ENCODE measurements at places on chromosomes 1 and 21.

DNA sequence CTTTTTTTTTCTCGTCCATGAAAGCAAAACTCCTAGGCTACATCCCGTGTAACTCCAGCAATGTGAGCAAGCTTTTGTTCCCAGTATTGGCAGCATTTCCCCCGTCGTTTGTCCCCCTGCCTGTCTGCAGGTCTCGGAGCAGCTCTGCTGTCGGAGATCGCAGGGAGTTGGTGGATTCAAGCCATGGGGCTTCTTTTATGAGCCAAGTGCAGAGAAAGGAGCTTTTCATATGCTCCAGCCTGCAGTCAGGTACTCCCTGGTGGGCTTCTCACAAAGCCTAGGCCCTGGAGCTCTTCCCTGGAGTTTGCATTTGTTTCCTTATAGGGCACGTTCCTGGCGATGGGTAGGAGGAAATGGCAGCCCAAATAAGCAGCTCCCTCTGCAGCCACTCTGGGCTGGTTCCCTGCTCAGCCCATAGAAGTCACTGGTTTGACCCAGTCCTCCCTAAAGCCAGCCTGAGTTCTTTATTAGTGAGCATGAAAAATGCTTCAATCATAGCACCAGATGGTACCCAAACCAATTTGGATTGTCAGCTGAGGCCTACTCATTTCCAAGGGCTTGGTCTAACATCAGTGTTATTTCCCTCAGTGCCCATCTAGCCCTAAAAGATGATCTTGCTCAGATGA lies 78.3 kb downstream of the NUF2 start:
- no peak for DNase-seq

DNA sequence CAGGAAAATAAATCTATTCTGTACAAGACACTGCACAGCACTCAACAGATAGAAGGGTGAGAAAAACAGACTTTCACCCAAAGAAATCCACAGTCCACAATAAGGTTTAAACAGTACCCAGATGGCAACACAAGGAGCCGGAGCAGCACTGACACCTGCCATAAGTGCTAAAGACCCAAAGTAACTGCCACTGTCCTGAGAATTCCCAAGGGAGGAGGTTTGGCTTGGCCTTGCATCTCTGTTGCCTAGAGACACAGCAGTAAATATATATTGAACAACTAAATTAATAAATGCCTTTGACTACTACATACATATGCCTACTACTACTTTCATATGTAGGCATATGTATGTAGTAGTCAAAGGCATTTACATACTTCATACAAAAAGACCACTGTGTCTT lies 68.0 kb downstream of the VAV3 start:
- no peak for DNase-seq

DNA sequence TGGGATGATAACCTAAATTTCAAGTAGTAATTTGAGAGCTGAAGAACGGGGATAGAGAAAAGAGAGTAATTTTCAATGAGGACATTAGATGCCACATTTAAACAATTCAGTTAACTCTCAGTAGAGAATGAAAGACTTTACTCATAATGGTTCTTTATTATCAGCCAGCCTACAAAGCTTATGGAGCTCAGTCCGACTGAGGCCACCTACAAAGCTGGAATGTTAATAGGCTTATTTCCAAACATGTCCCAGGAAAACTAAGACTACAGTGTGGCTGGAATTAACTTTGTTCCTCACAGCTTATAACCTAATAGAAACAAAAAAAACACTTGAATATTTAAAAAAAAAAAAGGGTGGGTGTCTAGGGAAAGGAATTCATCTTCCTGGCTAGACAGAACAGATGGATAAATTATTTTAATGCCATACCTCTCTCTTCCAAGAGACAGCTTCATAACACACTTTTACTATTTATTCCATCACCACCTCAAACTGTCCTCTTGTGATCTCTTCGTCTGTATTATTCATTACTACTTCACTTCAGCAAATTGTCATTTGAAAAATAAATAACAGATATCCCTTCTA lies 9.8 kb downstream of the SLC19A2 start:
- DNase-seq = no peak

GRCh38 chr1:34162852-34163766 lies 1.9 kb downstream of the CSMD2 start:
- DNase-seq = no peak

DNA sequence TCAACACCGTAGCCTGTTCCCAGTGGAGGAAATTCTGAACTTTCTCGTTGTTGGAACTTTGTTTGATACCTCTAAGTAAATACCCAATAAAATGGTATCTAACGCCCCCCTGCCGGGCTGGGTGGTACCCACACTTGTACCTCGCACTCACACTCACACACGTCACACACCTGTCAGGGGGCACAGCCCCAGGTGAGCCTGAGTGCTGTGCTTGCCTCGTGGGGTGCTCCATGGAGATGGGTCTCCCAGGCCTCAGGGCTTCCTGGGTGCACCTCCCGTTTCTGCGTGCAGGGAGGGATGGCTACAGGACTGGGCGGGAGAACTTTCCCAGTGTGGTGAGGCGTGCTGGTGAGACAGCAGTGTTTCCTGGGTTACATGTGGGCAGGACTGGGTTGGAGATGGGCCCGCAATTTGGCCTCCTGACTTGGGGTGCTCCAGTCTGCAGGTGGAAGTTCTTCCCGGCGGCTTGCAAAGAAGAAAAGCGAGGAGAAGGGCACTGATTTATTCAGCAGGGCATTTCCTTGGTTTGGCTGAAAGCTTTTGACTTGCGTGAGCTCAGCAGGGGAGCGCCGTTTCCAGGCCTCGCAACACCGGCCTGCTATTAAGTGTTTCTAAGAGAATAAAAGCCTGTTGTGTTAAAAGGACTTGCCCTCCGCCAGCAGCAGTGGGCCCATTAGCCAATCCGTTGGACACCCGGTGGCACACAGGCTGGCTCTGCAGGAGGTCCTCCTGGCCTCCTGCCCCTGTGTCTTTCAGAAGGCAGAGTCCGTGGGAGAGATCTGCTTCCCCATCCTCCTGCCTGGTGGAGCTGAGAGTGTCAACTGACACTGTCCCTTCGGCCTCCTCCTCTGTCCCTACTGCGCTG lies 79.7 kb downstream of the KIF26B start:
- DNase-seq = no peak

- no peak for DNase-seq
Measured at GRCh38 chr1:1622010-1622787, 6.9 kb downstream of the MIB2 start.

DNA sequence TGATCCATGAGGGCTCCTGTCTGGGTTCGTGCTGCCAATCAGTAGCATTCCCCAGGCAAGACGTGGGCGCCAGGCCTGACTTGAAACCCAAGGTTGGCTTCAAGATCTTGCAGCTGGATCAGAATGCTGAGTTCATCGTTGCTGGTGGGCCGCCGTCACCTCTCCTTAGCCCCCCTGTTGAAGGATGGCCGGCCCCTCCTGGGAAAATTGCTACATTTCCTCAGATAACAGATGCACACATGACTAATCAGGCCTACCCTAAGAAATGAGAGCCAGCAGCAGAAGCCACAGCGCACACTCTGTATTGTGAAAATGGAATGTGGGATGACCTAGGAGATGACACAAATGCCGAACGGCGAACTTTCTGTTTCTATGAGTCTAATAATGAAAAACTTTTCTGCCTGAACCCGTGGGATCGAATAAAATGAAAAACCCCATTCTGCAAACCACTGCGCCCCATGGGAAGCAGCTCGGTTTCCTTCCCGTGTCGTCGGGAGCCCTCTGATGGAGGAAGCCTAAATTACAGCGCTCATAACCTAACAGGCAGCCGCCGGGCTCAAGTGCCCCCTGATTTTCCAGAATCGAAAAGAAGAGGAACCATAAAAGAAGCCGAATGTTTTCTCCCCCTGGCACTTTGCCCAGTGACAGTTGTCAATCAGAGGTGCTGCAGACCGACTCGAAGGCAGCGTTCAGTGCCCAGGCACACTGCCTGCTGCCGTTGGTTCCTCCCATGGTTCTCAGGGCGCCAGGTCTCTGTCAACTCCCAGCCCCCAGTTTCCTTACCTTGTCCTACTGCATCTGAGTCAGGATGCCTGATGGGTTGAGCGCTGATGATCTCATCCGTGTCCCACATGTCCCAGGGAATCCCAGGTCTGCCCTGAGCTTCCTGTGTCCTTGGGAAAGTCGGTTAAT lies 38.2 kb upstream of the H6PD start:
- DNase-seq = peak; percentile 48

DNA sequence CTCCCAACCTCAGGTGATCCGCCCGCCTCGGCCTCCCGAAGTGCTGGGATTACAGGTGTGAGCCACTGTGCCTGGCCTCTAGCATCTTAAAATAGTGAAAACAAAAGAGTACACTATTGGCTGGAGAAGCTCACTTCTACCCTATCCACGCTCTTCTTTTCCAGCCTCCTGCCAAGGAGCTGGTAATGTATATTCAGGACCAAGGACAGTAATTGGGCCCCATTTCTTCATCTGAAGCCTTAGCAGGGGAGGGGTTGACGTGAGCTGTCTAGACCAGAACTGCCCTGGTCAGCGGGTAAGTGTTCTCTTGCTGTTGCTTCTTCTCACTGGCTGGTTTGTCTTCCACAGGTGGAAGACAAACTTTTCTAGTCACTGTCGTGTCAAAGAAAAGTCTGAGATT lies 70.2 kb downstream of the DNM3 start:
- no peak for DNase-seq

GRCh38 chr1:6580593-6581409 lies 1.0 kb downstream of the ZBTB48 start:
- no peak for DNase-seq

DNA sequence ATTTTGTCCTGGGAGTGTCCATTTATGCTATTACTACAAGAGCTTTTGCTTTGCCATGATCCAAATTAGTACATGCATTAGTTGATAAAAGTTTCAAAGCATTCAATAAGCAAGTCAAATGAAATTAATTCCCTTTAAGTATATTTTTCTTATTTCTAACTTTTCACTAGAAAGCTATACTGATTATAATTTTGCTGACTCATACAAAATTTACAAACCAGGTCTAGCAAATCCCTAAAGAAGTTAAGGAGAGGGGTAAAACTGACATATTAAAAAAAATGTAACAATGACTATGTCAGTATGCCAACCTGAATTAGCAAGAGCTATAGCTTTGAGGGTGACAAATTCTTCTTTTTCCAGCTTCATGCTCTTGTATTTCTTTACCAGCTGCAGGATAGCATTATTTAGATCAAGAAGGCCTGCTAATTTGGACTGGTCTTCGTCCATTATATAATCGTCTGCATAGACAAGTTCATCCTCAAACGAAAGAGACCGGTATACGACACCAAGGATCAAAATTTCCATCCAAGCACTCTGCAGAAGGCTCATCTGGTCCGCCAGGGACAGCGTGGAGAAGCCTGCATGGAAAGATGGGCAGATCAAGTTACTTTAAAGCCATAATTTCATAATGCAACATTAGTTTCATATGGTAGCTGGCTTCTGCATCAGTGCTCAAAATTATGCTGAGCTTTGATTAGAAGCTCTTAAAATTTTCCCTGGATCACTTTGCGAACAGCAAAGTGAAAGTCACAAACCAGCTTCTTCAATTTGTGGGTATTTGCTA lies 95.8 kb upstream of the USH2A start:
- no peak for DNase-seq

- no peak for DNase-seq
Measured at GRCh38 chr21:38869946-38870345, 64.2 kb downstream of the ETS2 start.

DNA sequence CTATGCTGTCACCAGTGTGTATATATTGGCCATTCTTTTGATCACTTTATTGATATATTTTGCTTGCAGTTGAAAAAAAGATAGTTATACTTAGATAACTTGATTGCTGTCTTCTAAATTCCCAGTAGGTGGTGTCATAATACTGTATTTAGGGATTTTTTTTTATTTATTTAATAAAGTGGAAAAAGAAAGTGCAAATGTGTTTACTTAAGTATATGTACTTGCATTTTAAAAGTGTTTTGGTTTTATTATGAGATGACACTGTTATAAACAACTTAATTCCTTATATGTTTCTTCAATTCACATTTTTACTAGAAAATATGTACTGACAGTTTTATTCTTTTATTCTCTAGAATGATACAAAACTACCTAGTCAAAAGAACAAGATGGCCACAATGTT lies 164.8 kb downstream of the USP25 start:
- no peak for DNase-seq

- no peak for DNase-seq
Measured at GRCh38 chr1:185646202-185646683, 87.9 kb upstream of the HMCN1 start.

DNA sequence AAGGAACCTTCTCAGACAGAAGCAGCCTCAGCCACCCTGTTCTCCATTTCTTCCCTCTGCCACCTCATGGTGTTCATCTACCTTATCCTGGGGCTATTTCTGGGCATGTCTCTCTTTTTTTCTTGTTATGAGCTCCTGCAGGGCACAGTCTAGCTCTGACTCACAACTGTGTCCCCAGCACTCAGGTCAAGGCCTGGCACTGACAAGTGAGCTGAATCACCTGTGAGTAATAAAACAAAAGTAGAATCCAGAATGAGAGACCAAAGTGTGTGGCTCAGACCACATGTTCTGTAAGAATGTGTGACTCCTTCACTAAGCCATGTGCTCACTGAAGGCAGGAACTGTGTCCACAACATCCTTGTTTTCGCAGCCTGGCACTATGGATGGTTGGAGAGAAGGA lies 23.2 kb downstream of the C1orf94 start:
- DNase-seq = no peak

- no peak for DNase-seq
Measured at GRCh38 chr1:212010004-212010403, 25.4 kb downstream of the INTS7 start.

GRCh38 chr21:41074396-41075184 lies 93.4 kb upstream of the BACE2 start:
- no peak for DNase-seq

DNA sequence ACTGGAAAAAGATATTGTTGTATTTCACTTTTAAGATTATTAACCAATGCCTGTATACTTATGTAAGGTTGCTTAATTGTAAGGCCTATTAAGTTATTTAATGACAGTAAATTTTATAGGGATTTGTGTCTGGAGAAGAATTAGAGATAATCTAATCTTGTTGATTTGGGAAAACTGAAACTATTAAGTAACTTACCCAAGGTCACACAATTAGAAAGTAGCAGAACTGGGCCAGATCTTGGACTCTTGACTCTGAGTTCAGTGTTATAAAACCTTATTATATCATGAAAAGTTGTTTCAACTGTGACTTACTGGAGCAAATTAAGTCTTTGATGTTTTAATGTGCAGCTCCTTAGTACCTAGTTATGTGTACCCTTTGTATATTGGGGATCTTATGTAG lies 38.5 kb downstream of the CAMTA1 start:
- no peak for DNase-seq

GRCh38 chr1:240772131-240772530 lies 160.2 kb upstream of the GREM2 start:
- DNase-seq = no peak

All from effector memory CD8-positive, alpha-beta T cell (primary cell).